Osteoblast (primary cell): ENCODE measurements at places on chromosomes 3 and 15. TPM values are rescaled to one million over a fixed set of nuclear protein-coding genes. Genes with fewer than 3 reads are reported as not detected.

Gene CGNL1
- 1.1 and 1.5 TPM in 2 replicates for total RNA-seq

Gene TADA3
- total RNA-seq, result 88.4 and 102 TPM in 2 replicates

Gene NANOGP8
- under 0.01 and 1.2 TPM in 2 replicates for total RNA-seq

Gene NCEH1
- 9.7 and 10.9 TPM in 2 replicates for total RNA-seq

Gene SNTN
- total RNA-seq, result not detected in 2 replicates

Gene REC114
- not detected in 2 replicates for total RNA-seq

Gene ITIH3
- total RNA-seq, result under 0.01 TPM in 1 of 2 replicates, not detected in the other

Gene GOLGA6B
- total RNA-seq, result not detected in 2 replicates

Gene OR5K2
- not detected in 2 replicates for total RNA-seq

Gene PLA2G4D
- total RNA-seq, result not detected in 2 replicates

Gene PLAAT1
- total RNA-seq, result under 0.01 TPM in 1 of 2 replicates, not detected in the other

Gene PPP1R14D
- total RNA-seq, result not detected in 2 replicates

Gene VWA5B2
- not detected in 2 replicates for total RNA-seq

Gene EFCAB12
- under 0.01 TPM in 2 replicates for total RNA-seq

Gene SPATA12
- not detected in 2 replicates for total RNA-seq

Gene TRH
- under 0.01 TPM in 2 replicates for total RNA-seq

Gene ADGRG7
- total RNA-seq, result not detected in 2 replicates

Gene ATP8B4
- 0.88 and 1.1 TPM in 2 replicates for total RNA-seq

Gene CSTA
- total RNA-seq, result 18.1 and 18.3 TPM in 2 replicates

Gene DZIP3
- 12.3 and 12.4 TPM in 2 replicates for total RNA-seq

Gene DUOXA1
- total RNA-seq, result 0.29 and 0.36 TPM in 2 replicates

Gene KBTBD13
- total RNA-seq, result not detected in 2 replicates

Gene MESP1
- total RNA-seq, result under 0.01 TPM in 2 replicates

Gene GORASP1
- total RNA-seq, result 44.5 and 46.0 TPM in 2 replicates

Gene CCR8
- total RNA-seq, result not detected in 2 replicates

Gene PLS1
- total RNA-seq, result 0.88 and 1.1 TPM in 2 replicates

Gene POPDC2
- total RNA-seq, result 1.1 and 1.8 TPM in 2 replicates
